ENCODE measurements at places on chromosomes 16 and 17.

DNA sequence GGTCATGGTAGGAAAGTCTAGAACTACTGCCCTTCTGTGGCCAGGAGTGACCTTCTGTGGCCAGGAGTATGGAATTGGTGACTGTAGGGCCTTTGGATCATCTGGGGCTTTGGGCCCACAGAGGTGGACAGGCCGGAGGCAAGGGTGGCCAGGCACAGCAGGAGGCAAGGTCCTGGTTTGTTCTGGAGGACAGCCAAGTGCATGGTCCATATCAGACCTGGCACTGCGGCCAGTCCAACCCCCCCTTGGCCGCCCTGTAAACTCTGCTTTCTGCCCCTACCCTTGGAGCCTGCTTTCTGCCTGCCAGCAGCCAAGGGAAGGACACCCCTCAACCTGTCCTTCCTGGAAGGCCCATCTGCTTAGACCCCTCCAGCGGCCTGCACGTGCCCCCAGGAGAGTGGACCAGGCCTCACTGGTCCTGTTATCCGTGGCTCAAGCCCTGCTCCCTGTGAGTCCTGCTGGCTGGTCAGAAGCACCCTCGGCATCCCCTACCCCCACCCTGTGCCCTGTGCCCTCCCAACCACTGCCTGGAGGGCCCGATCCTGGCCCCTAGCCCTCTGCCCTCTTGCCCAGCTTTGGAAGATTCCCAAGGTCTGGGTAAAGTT lies 2.3 kb upstream of the DCXR start:
- DNase-seq, result no peak

DNA sequence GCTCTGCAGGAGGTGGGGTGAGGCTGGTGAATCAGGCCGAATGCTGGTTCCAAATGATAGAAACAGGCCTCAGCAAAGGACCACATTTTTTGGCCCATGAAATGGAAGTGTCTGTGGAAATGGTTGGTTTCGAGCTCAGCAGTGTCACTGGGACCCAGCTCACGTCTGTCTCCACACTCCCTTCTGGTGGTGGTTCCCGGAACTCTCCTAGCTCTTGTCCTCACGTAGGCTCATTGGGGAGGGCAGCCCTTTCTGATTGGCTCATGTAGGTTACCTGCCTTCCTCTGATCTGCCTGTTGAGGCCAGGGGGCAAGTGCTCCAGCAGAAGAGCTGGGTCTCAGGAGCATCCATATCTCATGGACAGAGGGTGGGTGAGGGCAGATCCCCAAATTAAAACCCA lies 4.0 kb downstream of the ALG1 start:
- no peak for DNase-seq

DNA sequence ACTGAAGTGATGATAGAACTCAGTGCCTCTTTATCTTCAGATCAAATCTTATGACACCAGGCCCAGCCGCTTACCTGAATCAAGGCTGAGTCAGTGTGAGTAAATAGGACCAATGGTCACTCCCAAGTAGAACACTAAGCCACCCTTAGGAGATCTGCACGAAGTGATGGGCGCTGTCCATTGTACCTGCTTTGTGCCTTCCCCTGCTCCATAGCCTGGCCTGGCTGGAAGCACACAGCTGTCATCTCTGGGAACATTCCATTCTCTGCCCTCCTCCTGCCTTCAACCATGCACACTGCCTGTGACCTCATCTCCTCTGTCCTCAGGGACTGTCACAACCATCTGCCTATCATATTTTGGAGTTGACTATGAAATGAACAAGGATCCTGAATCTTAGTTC lies 279.5 kb upstream of the ASIC2 start:
- no peak for DNase-seq

GRCh38 chr16:48330841-48331192 lies 54.4 kb downstream of the SIAH1 start:
- no peak for DNase-seq

GRCh38 chr16:81429045-81429521 lies 15.5 kb upstream of the CMIP start:
- DNase-seq, result no peak

DNA sequence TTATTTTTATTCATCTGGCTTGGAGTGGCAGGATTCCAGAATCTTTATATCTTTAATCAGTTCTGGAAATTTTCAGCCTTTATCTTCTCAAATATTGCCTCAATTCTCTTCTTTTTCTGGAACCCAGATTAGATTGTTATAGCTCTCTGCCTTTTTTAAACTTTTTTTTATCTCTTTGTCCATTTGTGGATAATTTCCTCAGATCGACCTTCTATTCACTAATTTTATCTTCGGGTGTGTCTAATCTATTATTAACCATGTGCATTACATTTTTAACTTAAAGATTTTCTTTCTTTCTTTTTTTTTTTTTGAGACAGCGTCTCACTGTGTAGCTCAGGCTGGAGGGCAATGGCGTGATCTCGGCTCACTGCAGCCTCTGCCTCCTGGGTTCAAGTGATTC lies 5.2 kb upstream of the ZFP90 start:
- DNase-seq, result no peak

- no peak for DNase-seq
These were observed 35.2 kb downstream of the GJC1 start for GRCh38 chr17:44794851-44795413.

DNA sequence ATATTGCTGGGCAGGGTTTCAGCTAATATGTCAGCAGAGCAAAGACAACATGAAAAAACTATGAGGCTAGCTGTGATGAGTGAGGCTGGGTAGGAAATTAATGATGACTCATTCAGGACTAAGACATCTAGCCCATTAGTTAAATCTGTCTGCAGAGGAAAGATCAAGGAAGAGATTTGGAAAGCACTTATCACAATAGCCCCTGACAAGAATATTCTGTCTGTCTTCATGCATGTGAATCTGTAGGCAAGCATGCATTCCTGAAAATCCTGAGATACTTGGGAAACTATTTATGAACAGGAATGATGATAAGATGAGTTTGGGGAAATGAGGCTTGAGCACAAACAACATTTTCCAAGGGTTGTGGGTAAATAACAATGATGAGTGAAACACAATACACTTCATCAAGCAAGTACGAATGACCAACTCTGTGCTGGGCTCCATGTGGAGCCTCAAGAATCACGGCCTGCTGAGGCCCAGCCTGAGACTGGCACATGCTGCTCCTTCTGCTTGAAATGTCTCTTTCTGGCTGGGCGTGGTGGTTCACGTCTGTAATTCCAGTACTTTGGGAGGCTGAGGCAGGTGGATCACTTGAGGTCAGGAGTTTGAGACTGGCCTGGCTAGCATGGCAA lies 96.5 kb upstream of the ASIC2 start:
- DNase-seq, result no peak

- DNase-seq, result no peak
These were observed 50.8 kb downstream of the PITPNM3 start for GRCh38 chr17:6505425-6506142.

DNA sequence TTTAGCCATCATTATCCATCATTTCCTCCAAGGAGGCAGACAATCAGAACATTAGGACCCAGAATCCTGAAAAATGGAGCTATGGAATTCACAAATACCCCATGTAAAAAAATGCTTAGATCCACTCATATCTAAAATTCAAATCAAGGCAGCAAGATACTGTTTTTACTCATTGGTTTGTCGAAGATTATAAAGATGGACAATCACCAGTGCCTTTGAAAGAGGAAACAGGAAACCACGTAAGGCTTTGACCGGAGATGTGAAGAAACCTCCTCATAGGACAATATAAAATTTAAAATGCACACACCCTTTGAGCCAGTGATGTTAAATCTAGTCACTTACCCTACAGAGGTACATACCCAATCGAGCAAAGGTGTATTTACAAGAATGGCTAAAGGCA lies 130.0 kb downstream of the XYLT1 start:
- DNase-seq, result no peak

DNA sequence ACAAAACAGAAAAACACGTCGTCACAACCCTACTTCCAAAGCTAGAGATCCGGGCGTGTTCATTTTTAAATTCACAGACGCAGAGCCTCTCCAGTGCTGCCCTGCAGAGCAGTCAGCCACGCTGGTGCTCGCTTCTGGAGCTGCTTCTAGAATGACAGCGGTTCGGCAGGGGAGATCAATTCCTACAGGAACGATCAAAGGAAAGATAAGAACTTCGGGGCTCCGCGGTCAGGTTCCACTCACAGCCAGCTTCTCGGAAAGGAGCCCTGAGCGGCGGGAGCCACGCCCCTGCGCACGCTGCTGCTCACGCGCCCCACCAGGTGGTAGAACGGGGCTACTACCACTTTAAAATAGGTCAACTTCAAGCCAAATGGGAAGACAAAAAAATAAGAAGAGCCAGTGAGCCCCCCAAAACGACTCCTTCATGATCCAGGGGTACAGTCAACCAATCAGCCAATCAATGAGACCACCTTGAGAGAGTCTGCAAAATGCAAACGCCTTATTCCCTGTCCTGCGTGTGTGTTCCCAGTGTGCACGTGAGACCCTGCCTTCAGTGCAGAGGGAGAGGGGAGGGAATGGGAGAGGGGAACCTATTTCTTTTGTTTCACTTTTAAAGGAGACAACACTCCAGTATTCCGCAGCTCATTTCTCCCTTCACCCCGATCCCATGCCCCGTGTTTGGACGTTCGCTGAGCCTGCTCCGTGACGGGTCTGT lies 209.7 kb downstream of the RBFOX3 start:
- DNase-seq, result peak; percentile 39

GRCh38 chr16:705431-706188 lies at the start of gene FBXL16:
TSS of gene FBXL16 (minus strand) at chr16:705801. CDS start at chr16:697405, 8,396 bp downstream.
- no peak for DNase-seq

- no peak for DNase-seq
These were observed 5.2 kb downstream of the MINK1 start for GRCh38 chr17:4838309-4838785.

- DNase-seq, result no peak
These were observed 12.9 kb downstream of the SLC13A5 start for GRCh38 chr17:6699997-6700947.

DNA sequence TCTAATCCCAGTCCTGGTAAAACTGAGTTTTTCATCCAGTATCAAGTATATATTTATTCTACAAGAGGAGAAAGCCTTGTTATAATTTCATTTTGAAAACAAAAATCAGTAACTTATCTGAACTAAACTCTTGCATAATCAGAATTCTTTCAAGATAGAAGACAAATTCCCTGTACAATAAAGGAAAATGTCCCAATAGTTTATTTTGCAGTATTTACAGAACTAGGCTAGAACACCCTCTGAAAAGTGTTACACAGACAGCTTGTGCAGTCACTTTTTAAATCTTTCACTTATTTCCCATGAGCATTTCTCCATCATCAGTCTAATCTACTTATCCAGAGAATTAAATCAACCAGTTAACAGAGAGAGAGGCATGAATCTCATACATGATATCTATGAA lies 48.5 kb downstream of the SPOP start:
- DNase-seq, result no peak

DNA sequence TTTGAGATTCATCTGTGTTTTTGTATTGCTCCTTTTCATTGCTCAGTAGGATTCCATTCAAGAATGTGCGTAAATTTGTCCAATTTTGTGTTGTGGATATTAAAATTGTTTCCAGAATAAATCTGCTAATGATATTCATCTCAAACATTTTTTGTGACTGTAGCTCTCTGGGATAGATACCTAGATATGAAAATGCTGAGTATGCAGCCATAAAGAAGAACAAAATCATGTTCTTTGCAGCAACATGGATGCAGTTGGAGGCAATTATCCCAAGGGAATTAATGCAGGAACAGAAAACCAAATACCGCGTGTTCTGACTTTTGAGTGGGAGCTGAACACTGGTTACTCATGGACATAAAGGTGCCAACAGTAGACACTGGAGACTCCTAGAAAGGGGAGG lies 40.2 kb upstream of the ATF7IP2 start:
- DNase-seq, result no peak

Measured in renal cortex interstitium (tissue), 15 donors.